MCF 10A (cell line): ENCODE measurements at places on chromosomes 16 and 17.
A peak's percentile ranks its signal among the peaks of the same experiment; 100 is the strongest.

DNA sequence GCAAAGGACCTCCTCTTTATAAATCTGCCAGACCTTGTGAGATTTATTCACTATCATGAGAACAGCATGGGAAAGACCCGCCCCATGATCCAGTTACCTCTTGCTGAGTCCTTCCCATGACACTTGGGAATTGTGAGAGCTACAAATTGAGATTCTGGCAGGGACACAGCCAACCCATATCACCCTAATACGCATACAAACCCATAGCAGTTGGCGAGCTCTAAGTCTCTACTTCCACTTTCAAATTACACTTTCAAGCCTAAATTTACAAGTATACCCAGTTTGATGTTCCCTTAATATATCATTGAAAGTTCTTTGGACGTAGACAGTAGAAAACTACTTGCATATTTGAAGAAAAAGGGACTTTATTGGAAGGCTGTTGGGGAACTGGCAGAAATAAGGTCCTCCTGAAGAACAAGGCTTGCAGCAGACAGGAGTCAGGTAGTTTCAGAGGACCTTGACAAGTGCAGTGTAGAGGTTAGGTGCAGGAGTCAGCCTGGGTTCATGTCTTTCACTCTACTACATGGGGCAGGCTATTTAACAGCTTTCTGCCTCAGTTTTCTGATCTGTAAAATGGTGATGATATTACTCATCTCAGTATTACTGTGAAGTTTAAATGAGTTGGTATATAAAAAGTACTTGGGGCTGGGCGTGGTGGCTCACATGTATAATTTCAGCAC, 107.9 kb upstream of the EEF2KMT start:
- DNase-seq = no peak

GRCh38 chr17:68820825-68821481, 134.2 kb downstream of the ABCA8 start:
- DNase-seq = no peak

- DNase-seq = peak; percentile 68
Measured at GRCh38 chr17:67689534-67690177, 28.1 kb upstream of the NOL11 start.

GRCh38 chr17:43467981-43468581, 15.7 kb upstream of the DHX8 start:
- peak; percentile 55 for DNase-seq

DNA sequence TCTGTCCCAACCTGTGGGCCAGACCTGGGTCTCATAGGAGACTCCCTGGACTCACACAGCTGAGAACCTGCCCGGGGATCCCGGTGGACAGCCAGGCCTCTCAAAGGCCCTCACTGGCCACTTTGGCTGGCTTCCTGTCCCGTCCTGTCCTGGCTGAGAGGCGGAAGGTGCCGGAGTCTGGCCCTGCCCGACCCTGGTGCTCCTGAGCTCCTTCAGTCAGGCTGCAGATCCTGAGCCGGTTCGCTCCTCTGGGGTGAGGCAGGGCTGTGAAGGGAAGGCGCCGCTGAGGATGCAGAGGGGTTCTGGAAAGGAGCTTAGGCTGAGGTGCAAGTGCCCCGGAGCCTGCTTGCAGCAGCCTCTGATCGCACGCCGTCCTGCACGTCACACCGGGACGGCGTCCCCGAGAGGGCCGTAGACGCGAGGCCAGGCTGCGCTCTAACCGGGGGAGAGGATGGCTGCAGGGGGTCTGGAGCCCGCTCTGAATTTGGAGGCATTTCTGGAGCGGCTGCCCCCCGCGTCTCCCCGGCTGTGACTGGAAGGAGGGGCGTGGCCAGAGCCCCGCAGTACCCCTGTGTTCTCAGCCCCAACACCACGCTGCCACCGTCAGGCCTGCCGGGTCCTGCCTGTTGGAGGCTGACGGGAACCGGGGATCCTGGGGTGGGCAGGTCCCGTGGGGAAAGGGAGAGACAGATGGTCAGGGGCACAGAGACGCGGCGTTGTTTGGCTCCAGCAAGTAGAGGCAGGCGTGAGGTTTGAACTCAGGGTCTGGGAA, 4.1 kb downstream of the HGS start:
- no peak for DNase-seq

- DNase-seq = no peak
Measured at GRCh38 chr17:74759243-74759801, 10.9 kb downstream of the NHERF1 start.

- no peak for DNase-seq
Measured at GRCh38 chr16:75065521-75066149, 50.9 kb downstream of the LDHD start.

- no peak for DNase-seq
Measured at GRCh38 chr16:84600343-84601229, 17.3 kb downstream of the COTL1 start.

DNA sequence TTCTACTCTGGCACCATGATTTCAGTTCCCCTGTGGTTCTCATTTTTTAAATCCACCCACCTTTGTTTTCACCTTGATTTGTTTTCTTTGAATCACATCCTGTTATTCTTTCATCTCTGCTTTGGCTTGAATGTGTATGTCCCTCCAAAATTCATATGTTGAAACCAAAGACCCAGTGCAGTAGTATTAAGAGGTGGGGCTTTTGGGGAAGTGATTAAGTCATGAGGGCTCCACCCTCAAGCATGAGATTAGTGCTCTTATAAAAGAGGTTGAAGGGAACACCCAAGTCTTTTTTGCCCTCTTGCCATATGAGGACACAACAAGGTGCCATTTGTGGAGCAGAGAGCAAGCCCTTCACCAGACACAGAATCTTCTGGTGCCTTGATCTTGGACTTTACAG, 382.3 kb downstream of the SLC39A11 start:
- DNase-seq = peak; percentile 88

- peak; percentile 69 for DNase-seq
Measured at GRCh38 chr17:17613708-17614114, 22.2 kb upstream of the PEMT start.

- no peak for DNase-seq
Measured at GRCh38 chr17:82018152-82018988, 4.3 kb downstream of the CENPX start.

GRCh38 chr17:63381101-63381729, 64.9 kb downstream of the CYB561 start:
- no peak for DNase-seq

- DNase-seq = peak; percentile 11
Measured at GRCh38 chr17:7549401-7550055, 670 bp downstream of the TNFSF12 start.

DNA sequence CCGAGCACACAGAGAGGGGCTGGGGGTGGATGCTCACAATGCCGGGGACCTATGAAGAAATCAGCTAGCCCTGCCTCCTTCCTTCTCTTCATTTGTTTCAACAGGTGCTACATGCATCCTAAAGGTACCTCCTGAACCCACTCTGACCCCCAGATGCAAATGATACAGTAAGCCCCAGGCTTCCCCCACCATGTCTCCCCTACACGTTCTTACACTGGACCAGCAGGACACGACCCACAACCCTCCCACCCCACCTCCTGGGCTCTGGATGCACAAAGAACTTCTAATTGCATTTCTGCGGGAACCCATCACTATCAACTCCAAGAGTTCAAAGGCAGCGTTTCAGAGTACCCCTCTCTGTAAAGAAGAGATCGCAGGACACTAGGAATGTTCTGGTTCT, 2.1 kb downstream of the XYLT1 start:
- DNase-seq = no peak

GRCh38 chr16:28858421-28858820, 5.2 kb upstream of the SH2B1 start:
- peak; percentile 61 for DNase-seq

DNA sequence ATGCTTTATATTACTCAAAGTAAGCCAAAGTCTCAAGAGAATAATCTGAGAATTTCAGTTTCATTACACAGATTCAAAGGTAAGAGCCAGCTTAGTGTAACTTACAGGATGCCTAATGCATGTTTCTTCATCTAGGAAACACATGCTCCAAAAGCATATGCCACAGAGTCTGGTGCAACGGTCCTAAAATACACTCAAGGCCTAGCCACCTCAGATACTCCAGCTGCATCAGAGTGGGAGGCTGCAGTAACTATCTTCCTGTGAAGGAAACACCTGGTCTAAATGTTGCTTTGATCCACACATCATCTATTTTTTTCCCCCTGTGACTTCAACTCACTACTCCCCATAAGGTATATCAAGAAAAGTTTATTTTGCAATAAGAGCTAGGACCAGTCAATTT, 51.6 kb upstream of the CORO6 start:
- no peak for DNase-seq

GRCh38 chr17:46883871-46884520, 32.6 kb downstream of the WNT9B start:
- DNase-seq = no peak

DNA sequence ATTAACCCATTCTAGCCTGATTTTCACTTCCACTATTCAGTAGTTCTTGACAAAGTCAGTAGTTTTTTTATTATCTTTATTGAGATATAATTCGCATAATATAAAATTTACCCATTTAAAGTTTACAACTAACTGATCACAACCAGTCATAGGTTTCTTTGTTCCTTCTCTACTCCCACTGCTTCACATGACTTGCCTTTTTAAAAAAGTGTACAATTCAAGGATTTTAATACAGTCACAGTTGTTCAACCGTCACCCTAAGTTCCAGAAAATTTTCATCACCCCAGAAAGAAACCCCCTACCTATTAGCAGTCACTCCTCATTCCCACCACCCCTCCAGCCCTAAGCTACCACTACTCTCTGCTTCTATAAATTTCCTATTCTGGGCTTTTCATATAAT, 162.5 kb downstream of the TRIM37 start:
- DNase-seq = no peak

DNA sequence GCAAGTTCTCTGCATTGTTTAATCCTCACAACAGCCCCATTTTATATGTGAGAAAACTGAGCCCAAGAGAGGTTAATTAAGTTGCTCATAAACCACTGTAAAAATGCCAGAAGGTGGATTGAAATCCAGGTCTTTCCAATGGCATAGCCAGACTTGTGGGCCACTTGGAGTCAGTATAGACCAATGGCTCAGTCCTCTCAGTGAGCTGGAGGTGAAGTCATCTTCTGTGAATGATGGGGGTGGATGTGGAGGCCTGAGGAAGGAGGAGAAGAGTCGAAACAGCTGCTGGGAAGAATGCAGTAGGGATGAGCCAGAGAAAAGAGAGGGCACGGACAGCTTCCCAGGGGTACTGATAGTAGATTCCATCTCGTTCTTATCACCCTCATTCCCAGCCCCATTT, 213.4 kb downstream of the SOX9 start:
- no peak for DNase-seq

GRCh38 chr17:57984936-57985674, 2.9 kb downstream of the VEZF1 start:
- no peak for DNase-seq

DNA sequence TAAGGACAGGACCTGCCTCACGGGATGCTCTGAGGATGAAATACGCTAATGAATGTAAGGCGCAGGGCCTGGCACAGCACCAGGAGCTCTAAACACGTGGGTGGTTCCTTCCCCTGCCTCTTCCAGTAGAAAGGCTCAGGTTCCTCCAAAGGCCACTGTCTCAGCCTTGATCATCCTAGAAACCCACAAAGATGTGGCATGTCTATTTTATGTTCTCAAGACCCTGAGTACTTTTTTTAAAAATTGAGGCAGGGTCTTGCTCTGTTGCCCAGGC, 17.0 kb upstream of the MEAK7 start:
- DNase-seq = peak; percentile 51

DNA sequence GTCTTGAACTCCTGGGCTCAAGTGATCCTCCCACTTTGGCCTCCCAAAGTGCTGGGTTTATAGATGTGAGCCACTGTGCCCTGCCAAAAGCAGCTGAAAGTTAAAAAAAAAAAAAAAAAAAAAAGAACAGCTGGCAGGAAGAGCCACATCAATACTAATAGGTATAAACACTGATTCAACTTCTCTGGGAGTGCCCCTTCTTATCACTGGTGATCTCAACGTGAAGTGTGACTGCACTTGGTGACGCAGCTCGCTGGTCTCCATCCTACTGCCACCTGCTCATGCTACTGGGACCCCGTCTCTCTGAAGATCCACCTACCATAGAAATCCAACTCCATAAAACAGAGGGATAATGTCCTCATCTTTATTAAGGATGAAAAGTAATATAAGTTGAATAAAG, 40.8 kb downstream of the RNF157 start:
- no peak for DNase-seq

DNA sequence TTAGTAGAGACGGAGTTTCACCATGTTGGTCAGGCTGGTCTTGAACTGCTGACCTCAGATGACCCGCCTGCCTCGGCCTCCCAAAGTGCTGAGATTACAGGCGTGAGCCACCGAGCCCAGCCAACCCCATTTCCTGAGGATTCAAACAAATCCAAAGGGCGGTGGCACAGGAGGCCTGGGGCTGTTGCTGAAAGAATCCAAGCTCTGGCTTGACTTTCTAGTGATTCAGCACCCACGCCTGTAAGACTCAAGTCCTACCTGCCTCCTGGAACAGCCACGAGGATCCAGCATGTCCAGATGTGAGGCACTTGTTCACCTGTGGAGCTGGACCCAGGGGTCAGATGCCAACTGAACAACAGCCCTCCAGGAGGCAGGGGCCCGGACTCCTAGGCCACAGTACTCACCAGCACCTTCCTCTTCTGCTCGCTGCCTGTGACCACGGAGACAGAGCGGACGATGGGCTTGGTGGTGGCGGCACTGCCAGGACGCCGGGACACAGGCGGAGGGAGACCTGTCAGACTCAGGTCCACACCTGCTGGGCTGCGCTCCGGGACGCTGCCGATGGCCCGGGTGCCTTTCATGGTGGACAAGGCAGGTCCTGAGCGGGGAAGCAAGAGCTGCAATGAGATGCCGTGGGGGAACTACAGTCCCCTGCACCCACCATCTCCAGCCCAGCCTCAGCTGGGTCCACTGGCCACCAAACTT, 3.1 kb downstream of the CEP131 start:
- no peak for DNase-seq

GRCh38 chr17:19359151-19359550, 3.4 kb downstream of the B9D1 start:
- DNase-seq = no peak

- no peak for DNase-seq
Measured at GRCh38 chr17:596287-596686, 118.4 kb downstream of the VPS53 start.

DNA sequence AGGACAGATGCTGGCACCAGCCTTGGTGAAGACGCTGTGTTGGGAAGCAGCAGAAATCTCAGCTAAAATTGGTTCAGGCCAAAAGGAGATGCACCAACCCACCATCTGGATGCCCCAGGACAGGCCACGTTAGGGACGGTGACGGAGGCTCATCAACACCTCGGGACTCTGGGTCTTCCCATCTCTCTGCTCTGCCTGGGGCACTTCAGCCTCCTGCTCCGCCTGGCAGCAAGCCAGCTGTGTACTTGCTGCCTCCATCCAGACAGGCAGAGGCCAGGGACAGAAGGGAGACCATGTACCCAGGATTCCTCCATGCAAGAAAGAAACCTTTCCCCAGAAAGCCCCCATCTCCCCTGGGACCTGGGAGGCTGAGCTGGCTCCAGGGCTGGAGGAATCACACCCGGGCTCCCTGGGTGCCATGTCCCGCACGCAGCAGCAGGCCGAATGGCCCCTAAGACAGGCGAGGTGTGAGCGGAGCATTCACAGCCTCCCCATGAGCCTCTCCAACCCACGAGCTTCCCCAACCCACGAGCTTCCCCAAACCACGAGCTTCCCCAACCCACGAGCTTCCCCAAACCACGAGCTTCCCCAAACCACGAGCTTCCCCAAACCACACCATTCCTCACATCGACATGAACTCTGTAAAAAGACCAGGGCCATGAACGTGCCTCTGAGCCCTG, 274.5 kb downstream of the C16orf95 start:
- no peak for DNase-seq

- DNase-seq = no peak
Measured at GRCh38 chr16:4694642-4695451, 1.5 kb downstream of the NUDT16L1 start.

- no peak for DNase-seq
Measured at GRCh38 chr17:7322520-7323194, 6.5 kb downstream of the NEURL4 start.

GRCh38 chr17:58248955-58249269, 10.5 kb downstream of the LPO start:
- DNase-seq = no peak
